ENCODE measurements at places on chromosomes 5 and 9.

GRCh38 chr9:32590898-32591297 is 17.9 kb upstream of the NDUFB6 start:
- DNase-seq, result no peak

GRCh38 chr5:72314571-72315172 is 5.4 kb downstream of the MRPS27 start:
- DNase-seq, result no peak

- DNase-seq, result peak; percentile 23
These were observed 567.2 kb downstream of the PTPRD start for GRCh38 chr9:10045598-10045997.

DNA sequence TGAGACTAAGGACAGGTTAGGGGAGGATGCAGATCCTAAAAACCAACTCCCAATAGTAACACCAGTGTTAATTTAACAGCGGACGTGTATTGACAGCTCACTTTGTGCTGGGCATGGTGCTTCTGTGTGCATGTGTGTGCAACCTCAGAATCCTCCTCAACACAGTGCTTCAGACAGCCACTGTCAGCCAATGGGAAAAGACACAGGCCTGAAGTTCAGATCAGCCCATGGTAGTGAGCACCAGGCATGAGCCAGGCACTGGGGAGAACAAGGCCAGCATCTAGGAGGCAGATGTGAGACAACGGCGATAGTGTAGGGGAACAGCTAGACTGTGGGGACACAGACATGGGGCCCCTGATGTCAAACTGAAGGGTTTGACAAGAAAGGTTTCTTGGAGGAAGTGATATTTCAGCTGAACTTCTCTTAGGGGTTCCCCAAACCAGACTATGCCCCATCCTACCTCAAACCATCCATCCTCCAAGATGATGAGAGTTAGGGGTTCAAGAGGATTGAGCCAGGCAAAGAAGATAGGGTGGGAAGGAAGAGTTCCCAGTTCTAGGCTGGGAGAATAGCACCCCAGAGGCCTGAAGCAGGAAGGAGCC is 71.5 kb upstream of the PSD2 start:
- DNase-seq, result no peak

DNA sequence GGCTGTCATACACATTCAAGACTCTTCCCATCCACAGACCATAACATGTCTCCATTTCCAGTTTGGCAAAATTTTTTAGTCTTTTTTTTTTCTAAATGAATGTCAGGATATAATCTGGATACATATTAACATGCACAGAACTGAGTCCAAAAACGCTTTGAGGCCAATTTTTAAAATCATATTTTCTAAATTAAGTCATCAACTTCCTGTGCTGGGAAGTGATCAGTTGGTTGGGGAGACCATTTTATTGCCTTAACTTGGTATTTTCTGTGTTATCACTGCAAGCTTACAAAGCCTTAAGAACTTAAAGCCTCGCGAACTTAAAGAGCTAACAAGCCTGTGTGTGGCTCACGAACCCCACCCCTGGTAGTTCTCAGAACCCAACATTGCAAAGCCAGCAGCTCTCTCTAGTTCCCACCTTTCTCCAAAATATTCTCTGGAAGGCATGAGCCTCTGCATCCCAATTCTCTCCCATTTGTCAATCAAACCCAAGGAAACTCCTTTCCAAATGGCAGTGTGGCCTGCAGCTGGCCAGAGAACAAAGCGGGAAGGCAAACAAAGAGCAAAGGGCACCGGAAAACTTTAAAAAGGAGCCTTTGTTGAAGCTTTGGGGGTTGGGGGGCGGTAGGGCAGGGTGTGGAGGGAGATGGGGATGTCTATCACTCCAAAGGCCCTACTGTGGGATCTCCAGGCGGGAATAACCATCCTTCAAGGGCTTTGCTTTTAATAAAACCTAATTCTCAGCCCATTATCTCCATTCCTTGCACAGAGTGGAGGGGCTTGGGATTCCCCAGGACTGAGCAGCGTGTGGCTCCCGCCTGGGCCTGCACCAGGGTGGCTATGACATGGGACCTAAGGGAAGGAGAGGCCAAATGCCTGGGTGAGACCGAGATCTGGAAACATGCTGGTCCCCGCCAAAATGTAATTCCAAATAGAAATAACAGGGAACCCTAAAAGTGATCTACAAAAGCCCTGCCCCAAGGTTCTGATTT is 65.0 kb downstream of the ROR2 start:
- no peak for DNase-seq

DNA sequence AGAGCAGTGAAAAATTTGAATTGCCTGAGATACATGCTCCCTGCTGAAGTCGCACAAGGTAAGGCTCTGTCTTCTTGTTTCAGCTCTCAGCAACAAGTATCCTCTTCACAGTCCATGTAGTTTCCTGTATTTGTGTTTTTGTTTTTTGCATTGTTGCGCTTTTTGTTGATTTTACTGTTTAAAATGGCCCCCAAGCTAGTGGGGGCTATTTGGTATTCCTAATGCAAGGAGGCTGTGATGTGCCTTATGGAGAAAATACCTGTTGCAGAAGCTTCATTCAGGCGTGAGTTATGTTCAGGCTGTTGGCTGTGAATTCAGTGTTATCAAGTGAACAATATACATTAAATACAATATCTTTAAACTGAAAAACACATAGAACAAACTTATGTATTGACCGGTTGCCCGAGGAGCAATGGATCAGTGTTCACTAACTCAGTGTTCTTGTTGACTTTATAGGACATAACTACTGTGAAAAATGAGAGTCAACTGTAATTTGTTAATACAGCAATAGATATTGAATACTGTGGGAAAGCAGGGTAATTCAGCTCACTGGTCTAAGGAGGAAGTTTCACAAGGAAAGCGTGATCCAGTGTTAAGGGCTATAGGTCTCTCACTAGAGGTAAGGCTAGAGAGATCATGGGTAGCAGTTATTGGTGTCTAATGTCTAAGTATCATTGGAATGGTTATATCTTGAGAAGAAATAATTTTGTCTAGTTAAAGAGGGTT is 150.5 kb downstream of the GCNT1 start:
- DNase-seq, result no peak

All from NCI-H2171 (cell line).